ENCODE measurements at places on chromosomes 5 and 9.
A peak's percentile ranks its signal among the peaks of the same experiment; 100 is the strongest.

GRCh38 chr5:110414360-110414759, 312.1 kb downstream of the TMEM232 start:
- DNase-seq = peak; percentile 15

DNA sequence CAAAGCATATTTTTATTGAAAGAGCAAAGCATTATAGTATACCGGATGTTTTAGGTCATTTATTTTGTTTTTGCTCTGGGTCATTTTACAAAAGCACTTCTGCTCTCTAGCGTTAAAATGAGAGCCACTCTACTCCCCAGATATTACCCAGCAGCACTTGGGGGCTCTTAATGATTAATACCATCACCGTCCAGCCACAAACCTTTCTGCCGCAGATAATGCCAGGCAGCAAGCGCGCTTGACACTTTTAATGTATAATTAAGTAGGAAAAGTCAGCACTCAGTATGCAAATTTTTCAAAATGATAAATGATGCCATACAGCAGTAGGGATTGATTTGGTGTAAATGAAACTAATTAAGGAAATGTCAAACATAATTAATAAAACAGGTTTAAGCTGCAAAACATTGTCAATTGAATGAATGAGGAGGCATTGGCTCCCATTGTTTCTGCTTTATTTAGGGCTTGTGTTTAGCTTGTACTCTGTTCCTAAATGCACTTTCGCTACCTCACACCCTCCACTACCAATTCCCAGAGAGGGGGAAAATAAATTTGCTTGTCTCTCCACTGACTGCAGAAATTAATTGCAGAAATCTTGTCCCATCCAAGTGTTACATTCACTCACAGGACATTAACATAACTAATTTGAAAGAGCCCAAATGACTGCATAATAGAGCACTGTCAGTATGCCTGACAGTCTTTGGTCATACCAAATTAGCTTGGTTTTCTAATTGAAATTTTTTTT, 358.8 kb upstream of the ARRDC3 start:
- DNase-seq = no peak

DNA sequence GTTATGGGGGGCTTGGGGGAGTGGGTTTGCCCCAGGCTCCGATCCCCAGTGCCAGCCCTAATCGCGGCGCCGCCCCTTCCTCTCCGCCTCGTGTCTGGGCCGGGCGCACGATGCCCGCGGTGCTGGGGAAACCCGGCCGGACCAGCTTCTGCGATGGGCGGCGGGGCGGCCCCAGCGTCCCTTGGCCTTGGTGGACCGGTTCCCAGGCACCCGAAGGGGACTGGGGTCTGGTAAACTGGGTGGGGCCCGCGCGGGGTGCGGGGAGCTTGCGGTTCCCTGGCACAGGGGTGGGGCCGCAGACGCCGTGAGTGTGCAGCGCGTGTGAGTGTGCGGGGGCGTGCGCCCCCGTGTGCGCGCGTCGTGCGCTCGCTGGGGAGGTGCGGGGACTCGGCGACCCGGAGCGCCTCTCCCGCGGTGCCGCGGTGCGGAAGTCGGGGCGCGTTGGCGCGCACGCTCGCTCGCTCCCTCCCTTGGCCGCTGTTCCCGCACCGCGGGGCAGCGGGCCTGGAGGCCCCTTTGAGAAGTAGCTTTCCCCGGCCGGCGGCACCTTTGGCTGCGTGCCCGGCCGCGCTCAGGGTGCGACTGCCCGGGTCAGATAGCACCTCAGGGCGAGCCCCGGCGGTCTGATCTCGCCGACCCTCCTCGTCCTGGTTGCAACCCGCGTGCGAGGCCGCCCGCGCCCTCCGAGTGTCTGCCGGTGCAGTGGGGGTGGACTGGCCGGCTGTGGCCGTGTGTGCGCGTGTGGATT, 568 bp downstream of the MACIR start:
- DNase-seq = peak; percentile 65

- no peak for DNase-seq
These were observed 417.0 kb upstream of the ADAMTSL1 start for GRCh38 chr9:18056993-18057369.

DNA sequence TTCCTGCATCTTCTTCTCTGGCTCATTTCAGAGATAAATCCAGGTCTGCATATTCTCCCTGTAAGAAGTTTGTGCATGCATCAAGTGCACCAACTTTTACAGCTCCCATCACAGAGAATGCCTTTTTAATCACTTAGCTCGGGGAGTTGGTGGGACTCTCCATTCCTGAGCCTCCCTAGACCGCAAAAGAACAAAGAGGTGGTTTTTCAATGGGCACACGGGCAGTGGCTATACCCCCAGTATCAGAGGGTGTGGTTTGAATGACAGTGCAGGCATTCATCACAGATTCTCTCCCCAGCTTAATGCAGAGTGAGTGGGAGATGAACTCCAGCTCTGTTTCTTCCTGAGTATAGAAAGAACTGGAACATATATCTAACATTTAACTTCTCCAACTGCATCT, 264.7 kb upstream of the NR4A3 start:
- DNase-seq = no peak

DNA sequence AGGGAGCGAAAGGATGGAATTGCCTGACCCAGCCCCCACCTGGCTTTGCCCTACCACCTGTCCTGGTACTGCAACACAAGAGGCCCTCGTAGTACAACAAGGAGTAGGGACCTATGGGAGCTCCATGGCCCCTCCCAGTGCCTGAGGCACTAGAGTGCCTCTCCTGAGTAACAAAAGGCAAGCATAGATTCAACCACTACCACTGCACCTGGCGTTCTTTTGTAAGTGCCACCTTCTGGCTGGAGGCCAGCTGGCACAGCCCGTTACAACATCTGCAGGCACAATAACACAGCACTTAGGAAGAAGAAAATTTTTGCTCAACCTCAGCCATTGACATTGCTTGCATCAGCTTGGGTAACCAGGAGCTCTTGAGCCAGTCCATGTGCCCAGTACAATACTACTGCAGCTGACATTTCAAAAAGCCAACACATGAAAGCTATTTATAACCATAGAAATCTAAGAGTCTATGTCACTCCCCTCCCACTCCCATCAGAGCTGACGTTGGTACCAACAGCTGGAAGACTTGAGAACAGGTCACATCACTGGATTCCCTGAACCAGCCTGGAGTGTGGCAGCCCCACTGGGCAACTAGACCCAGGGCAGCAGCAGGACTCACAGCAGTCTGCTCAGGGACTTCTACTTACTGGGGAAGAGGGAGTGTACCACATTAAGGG, 17.7 kb upstream of the FAM174A start:
- no peak for DNase-seq

DNA sequence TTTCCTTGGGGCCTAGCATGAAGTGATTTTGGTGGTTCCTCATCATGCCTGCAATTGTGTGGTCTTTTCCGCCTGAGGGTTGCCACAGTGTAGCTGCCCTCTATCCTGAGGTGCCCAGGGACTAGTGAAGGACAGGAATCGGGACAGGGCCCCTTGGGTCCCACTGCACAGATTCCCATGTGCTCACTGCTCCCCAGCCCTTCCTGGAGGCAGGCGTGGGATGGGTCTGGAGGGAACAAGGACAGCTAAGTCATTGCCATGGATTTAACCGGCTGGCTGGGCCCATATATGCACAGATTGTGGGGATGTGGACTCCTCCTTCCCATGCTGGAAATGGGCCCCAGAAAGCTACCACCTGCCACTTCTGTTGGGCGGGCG, 122.3 kb upstream of the PITX1 start:
- no peak for DNase-seq

DNA sequence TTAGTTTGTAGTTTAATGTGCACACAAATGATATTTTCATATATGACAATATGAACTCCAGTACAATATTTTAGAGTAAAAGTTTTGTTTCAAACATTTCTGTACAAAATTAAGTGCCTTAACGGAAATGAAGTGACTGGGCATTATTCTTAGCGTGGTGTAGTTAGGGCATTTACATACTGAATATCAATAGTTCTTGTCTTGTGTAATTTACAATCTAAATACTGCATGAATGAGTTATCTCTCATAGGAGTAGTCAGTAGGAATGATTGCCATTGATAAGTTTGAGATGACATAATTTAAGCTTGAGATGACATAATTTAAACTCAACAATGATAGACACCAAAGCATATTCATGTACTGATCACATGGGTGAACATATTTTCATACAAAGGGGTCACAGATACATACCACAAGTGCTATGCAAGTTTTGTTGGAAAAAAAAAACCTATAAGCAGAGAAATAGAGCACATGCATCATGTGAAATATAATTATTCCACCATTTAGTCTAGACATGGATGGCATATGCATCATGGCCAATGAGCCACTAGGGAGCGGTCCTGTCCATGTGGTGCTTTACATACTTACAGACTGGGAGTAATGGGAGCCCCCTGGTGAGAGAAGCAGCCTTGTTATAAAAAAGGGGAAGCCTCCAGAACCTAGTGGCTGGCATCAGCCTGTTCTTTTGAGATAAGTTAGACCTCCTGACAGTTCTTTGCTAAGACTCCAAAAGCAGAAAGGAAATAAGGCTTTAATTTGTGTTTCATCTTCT, 1523.9 kb downstream of the MAT2B start:
- DNase-seq = no peak

GRCh38 chr5:18546591-18546990, 912.3 kb downstream of the TAF11L14 start:
- no peak for DNase-seq

DNA sequence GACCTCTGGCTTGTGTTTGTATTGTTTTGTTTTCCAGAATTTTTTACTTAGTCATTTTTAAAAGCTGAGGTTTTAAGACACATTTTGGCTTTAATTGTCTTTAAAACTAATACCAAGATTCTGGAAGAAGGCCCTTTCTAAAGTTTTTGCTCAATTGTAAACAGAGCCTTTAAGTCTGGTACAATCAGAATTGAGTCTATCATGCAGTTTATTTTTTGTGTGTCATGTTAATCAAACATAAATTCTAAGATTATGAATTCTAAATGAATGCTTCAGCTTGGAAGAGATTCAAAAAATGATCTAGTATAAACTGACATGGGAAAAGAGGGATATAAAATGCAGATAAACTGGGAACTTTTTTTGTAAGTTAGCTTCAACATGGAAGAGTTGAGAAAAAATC, 882.7 kb downstream of the TLE1 start:
- no peak for DNase-seq

DNA sequence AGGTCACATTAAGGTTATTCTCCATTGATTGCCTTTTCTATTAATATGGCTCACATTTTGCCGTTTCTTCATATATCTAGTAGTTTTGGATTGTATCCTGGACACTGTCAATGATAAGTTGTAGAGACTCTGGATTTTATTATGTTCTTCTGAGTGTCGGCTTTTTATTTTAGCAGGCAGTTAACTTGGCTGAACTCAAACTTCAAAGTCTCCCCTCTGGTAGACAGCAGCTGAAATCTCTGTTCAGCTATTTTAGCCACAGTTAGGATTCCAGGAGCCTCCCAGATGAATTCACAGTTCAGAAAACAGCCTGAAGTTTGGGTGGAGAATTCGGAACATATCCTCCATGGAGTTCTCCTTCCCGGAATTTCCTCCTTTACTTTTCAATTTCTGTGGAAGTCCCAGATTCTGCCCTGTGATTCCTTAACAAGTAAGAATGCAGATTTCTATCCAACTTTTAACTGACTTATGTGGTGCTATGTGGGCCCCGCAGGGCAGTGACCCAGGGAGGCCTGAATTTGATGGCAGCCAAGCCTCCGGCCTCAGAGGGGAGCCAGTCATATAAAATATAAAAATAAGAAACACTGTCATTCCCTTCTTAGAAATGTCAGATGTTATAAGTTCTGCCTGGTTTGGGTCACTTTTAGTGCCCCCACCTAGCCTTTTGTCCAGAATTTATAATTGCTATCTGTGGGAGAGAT, 39.3 kb upstream of the MVB12B start:
- no peak for DNase-seq

DNA sequence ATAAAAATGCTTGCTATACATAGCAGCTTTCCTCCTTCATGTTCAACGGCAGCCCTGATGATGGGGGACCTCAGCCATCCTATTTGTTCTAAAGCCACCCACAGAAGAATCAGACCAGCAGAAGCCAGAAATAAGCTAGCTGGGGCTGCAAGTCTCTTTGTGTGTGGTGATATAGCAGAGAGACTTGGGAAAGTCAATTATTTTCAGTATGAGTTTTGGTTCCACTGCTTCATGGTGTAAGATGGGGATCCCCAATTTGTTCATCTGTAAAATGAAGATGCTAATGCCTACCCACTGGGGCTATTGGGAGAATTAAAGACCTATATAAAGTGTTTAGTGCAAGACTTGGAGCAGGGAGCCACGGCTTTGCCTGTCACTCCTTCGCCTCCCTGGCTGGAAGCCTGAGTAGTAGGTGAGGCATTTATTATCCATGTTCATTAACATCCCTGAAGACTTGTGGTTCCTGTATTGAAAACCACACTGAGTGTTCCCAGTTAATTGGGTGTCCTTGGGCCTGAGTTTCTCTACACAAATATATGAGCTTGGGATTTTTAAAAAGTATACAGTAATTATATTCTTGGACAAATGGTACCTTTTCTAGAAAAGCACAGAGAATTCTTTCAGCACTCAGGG, 210.1 kb upstream of the SLC24A2 start:
- DNase-seq = no peak

DNA sequence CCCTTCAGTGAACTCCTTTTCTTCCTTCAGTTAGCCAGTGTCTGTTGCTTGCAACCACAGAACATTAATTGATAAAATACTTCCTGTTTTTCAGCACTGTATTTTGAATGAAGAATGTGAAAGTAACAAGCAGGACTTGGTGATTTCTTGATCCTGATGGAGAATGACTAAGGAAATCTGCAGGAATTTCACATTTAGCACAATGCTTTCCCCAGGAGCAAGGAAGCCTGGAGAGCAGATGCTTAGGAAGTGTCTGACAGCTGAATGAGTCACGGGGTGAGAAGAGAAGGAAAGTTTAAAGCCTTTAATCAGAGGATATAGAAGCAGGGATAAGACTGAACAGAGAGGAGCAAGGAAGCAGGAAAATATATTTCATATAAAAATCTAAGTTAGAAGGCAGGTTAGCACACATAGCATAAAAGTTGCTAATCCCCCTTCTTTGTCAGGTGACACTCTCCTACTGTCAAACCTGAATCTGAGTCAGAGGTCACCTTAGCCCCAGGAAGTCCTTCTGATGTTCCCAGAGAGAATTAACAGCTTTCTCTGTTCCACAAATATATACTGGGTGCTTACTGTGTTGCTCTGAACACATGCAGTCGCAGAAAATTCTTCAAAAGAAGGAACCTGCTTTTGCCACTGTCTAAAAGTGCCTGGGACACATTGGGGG, 59.7 kb downstream of the GNA14 start:
- DNase-seq = no peak

DNA sequence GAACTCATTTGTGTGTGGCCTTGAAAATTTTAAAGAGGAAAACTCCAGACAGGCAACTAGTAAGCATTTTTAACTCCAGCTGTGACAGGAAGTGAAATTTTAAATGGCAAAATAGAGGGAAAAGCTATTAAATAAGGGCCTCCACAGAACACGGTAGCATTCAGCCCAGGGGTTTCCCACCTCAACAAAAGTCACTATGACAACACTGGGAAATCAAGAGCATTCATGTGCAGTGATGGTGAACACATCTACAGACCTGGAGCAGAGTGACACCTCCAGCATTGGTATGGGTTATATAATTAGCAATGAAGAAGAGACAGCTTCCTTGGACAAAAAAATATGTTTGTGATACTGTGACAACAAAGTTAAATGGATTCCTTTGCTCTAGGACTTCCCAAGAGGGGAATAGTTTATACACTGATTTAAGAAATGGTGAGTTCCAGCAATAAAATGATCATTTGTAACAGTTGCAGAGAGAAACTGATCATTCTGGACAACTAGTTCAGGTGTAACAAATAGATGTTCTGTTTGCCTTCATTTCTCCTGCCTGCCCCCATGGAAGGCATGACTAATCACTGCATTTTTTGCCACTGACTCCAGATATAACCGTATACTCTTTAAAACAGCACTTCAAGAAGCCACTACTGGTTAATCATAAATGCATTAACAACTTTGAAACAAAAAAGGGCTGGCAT, 93.3 kb upstream of the SLC44A1 start:
- DNase-seq = no peak

- DNase-seq = no peak
These were observed 37.3 kb downstream of the SPIN1 start for GRCh38 chr9:88425538-88425950.

Data from head of caudate nucleus (tissue), 42 donors.